ENCODE measurements at places on chromosomes 11 and 22.

- DNase-seq: no peak
These were observed 155.2 kb downstream of the BBOX1 start for GRCh38 chr11:27195837-27196202.

DNA sequence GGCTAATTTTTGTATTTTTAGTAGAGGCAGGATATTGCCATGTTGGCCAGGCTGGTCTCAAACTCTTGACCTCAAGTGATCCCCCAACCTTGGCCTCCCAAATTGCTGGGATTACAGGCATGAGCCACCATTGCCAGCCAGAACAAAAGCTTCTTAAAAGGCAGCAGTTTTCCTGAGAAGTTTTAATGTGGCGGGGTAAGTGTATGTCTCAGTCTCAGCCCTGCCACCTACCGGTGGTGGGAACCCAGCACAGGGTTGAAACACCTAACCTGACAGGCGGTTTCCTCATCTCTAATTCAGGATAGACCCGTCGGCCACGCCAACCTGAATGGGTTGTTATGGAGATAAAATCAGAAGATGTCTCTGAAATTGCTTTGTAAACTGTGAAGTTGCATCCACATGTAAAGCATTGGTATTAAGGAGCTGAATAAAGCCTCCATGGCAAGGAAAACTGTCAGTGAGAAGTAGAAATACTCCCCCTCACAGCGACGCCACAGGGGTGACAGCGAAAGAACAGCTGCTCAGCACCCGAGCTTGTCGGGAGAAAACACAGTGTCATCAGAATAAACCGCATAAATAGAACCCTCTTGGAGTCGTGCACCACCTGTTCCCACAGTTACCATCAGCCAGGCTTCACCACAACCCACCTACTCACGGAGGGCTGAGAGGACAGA, 165.9 kb upstream of the NCAM1 start:
- no peak for DNase-seq

DNA sequence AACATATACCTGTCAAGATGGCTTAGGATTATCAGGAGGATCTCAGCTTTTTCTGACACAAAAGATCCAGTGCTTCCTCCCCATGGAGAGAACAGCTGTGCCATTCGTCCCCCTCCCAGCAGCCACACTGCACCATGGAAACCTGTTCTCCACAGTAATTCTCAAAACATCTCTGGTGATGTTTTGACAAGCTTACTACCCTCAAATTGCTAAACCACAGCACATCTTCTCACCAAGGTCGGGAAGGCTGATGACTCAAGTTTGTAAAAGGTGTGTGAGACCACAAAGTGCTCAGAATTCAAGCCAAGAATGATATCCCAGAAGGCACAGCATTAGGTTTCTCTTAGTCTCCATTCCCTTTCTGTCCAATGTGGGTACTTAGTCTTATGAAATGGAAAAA, 3.9 kb upstream of the RAB38 start:
- no peak for DNase-seq

GRCh38 chr11:103051151-103051801, 40.7 kb downstream of the DCUN1D5 start:
- DNase-seq: no peak

DNA sequence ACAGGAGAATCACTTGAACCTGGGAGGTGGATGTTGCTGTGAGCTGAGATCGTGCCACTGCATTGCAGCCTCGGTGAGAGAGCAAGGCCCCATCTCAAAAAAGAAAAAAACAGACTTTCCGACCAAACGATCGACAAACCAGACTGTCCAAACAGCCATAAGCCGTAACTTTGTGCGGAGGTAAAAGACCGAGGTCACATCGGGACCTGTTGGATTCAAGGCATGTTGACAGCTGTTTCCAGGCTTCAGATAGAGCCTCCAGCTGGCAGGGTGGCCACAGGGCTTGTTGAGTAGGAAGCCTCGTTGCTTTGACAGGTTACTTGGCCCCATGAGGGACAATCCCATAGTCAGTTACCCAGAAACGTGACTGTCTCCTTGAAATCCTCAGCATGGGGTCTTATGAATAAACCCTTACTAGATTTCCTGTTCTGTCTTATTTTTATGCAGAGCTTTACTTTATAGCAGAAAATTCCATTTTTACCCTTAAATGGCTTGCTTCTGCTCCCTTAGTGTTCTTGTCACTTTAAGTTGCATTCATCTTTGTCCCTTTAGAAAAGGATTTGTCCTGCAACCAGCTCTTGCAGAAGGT, 22.3 kb downstream of the PPARA start:
- no peak for DNase-seq

GRCh38 chr11:29018631-29019030, 910.4 kb downstream of the METTL15 start:
- no peak for DNase-seq

GRCh38 chr11:61918938-61919704, 1.8 kb upstream of the RAB3IL1 start:
- DNase-seq: no peak

DNA sequence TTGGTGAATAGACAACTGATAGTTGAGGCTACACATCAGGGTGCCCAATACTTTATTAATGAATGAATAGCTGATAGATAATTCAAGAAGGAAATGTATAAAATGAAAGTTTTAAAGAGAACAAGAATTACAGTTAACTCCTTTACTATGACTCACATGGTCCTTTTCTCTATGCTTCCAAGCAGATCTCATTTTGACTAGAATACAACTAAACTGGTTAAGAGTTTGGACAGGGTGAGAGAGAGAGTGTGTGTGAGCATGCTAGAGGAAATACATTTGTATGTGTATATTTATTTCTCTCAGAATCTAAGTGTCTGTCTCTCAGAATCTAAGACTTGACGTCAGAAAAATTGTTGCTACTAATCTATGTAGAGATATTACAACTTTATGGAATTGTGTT, 66.7 kb downstream of the SIK2 start:
- no peak for DNase-seq

GRCh38 chr11:63876616-63877015, 37.7 kb downstream of the MARK2 start:
- DNase-seq: no peak

- no peak for DNase-seq
These were observed 15.4 kb downstream of the XRCC6 start for GRCh38 chr22:41636467-41636866.

- DNase-seq: no peak
These were observed 210.0 kb downstream of the NAV2 start for GRCh38 chr11:19922689-19923035.

DNA sequence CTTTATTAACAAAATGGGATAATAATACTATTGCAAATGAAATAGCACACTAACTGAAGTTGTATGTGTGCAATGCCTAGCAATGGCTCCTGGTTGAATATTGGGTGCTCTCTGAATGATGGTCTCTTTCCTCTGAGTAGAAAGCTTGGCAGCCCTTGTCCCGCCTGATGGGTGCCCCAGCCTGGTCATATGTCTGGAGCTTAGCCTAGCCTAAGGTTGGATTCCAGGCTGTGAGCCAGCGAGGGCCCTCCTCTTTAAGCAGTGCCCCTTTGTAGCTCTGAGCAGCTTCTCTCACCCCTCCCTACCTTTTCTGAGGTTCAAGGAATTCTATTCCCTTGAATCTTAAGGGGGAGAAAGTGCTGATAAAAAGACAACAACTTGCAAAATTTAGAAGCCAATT, 499.9 kb downstream of the NTM start:
- DNase-seq: no peak

DNA sequence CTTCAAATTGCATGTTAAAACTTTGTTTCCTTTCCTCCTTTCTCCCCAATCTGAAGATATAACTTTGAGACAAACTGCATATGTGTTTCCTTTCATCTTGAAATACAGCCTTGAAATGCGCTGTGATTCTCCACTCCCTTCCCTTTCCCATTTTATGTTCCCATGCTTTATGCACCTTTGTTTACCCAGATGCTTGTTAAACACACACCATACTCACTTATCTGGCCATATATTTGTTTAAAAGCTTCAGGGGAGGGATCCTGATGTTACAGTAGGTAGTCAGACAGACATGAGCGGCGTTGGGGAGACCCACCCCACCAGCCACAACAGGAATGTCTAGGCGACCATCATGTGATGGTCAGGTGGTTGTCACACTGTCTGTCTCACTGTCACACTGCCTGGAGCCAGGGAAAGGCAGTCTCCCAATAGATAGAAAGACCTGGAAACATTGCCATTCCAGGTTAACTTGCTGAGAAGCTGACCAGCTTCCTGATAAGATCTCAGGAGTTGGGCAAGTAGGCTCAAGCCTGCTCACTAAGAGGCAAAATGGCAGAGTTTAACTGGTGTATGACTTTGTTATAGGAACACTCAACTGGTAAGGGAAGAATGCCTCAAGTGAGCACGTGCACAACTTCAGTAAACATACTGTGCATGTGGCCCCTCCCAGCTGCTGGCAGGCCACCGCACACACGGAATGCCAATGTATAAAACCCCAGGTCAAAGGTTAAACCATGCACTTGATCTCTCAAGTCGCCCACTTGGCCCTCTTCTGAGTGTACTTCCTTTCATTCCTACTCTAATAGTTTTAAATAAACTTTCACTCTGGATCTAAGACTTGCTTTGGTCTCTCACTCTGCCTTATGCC, 23.5 kb upstream of the MSANTD2 start:
- no peak for DNase-seq

GRCh38 chr11:111427471-111427912, 48.4 kb upstream of the POU2AF1 start:
- DNase-seq: peak; percentile 66

DNA sequence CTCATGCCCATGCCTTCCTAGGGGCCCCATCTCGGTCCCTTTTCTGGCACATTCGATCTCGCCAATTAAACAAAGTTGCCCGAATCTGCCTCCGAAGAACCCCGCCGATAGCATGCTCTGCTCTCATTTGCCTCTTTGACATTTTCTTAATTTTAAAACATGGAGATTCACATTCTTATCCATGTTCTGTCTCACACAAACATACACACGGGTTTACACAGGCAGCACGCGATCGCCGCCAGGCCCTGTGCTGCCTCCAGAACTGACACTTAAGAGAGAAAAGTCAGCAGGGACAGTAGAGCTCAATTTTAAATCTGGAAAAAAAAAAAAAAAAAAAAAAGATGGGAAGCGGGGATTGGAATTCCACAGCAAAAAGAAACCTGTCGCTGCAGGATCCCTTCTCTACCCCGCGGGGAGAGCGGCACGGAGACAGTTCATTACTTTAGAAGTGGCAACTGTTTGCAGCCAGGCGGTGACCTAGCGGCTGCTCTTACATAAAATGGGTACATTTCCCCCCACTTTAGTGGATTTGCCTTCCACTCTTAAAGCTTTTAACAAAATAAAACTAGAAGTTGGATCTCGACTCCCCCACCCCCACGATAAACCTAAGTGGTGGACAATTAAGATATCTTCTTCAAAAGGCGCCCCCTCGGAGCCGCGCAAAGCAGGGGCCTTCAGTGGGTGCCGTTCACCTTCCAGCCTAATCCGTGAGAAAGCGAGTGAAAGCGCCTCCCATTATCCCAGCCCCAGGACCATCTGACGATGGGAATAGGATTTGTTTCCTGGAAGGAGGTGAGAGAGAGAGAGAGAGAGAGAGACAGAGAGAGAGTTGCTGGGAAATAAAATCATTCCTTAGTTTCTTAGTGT, 13.7 kb downstream of the PAX6 start:
- no peak for DNase-seq

- DNase-seq: no peak
These were observed 45.0 kb downstream of the BBOX1 start for GRCh38 chr11:27085605-27086004.

- peak; percentile 87 for DNase-seq
These were observed 4.7 kb downstream of the LTBP3 start for GRCh38 chr11:65553301-65554001.

- no peak for DNase-seq
These were observed 36.3 kb downstream of the MMP7 start for GRCh38 chr11:102494216-102494615.

- no peak for DNase-seq
These were observed 1555.9 kb upstream of the RAG2 start for GRCh38 chr11:38153985-38154384.

GRCh38 chr11:131498631-131499160, 128.3 kb downstream of the NTM start:
- DNase-seq: no peak

- DNase-seq: no peak
These were observed 23.1 kb downstream of the A4GALT start for GRCh38 chr22:42697542-42698013.

DNA sequence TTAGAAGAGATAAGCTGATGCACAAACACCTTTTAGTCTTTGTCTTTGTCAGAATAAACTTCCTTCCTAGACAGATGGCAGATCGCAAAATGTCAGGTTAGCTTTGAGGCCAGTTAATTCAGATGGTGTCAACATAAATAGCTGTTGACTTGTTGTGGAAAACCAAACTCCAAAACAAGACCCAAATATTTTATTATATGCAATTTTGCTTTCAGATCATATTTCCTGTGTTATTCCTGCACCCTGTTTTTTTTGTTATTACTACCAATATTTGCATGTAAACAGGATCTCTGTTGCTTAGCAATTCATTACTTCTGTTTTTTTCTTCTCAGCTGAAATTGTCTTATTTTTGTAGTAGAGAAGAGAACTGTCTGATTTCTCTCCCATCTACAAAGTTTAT, 316.0 kb downstream of the ETS1 start:
- no peak for DNase-seq

GRCh38 chr11:4576880-4577279, 4.7 kb upstream of the OR52I2 start:
- no peak for DNase-seq

GRCh38 chr11:32081901-32082300, 9.0 kb upstream of the RCN1 start:
- no peak for DNase-seq

- no peak for DNase-seq
These were observed 8.9 kb downstream of the KCNK7 start for GRCh38 chr11:65586676-65587075.

All from NCI-H1436 (cell line).